ENCODE measurements at places on chromosomes 1 and 21.

DNA sequence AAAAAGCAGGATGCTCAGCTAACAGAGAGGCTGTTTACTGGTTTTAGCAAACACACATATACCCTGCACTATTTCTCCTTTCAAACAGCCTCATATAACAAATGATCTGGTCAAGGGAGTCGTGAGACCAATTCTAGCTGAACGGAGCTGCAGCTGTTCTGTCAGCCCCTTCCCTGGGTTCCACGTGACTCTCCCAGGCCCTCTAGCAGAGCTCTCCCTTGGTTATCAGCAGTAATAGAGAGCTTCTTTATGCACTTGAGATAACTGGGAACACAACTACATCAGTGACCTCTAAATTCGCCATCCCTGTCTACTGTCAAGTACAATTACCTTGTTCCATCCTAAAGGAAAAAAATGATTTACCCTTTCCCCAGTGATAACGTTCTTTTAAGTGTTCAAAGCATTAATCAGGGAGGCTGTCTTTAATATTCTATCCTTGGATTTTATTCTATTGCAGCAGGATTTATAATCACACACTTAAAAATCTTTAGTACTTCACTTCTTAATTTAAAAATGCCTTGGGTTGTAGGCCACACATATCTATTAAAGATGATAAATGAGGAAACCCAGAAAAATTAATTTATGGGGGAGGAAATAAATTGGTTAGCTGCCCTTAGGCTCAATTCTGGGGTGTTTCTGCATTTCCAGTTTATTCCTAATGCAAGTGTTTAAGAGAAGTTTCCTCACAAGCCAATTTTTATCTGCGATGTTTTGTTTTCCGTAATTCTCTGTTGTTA lies 28.2 kb downstream of the PTGER3 start:
- DNase-seq = peak; percentile 39

DNA sequence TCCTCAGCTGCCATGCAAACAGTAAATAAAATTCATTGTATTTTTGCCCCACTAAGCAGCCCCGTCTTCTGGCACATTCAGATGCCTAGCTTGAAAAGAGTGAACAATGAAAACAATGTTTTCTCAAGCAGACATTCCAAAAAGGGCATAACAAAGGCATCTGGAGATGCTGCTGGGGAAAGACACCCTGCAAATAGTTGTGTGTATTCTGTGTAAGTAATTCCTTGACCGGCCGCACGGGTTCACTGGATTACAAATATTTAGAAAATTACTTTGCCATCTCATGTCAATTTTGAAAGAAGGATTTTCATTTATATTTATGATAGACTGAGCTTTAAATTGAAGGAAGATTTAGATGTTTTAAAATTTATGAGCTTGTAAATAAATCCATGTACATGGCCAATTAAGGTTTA lies 142.2 kb downstream of the SLC45A1 start:
- no peak for DNase-seq

DNA sequence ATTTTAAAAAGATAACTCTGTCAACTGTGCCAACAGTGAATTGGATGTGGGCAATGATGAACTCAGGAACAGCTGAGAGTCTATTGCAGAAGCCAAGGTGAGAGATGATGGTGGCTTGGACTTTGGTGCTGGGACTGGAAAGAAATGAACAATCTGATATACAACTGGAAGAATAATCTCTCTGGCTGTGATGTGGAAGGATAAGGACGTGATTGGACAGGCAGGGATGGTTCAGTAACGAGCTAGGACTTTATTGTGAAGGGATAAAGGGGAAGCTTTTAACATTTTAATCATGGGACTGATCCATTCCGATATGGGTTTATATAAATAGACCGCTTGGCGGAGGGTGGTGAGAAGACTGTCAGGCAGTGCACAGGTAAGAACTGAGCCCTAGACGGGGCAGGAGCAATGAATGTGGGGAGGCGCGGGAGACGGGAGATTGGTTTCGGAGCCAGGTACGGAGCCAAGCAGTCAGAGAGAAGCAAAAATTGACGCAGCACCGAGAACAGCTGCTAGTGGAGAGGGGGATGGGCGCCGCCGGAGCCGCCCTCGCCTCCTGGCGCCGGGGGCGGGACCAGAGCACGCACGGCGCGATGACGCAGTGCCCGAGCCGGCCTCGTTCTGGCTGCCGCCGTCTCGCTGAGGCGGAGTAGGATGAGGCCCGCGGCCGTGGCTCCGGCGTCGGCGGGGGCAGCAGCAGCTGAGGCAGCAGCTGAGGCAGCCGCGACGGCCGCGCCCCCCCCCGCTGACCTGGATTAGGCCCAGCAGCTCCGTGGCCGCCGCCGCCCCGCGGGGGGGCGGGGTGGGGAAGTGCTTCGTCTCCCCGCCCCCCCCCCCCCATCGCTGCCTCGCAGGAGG lies at the start of gene RNF11:
Gene RNF11, plus strand, starts transcription at position 601 of the 858 bp plus-strand sequence. CDS start 484 bp downstream, outside the sequence.
- peak; percentile 97 for DNase-seq

- DNase-seq = no peak
Observed at GRCh38 chr1:61119085-61119484, 36.7 kb downstream of the NFIA start.

- no peak for DNase-seq
Observed at GRCh38 chr1:242185731-242186130, 186.8 kb upstream of the MAP1LC3C start.

DNA sequence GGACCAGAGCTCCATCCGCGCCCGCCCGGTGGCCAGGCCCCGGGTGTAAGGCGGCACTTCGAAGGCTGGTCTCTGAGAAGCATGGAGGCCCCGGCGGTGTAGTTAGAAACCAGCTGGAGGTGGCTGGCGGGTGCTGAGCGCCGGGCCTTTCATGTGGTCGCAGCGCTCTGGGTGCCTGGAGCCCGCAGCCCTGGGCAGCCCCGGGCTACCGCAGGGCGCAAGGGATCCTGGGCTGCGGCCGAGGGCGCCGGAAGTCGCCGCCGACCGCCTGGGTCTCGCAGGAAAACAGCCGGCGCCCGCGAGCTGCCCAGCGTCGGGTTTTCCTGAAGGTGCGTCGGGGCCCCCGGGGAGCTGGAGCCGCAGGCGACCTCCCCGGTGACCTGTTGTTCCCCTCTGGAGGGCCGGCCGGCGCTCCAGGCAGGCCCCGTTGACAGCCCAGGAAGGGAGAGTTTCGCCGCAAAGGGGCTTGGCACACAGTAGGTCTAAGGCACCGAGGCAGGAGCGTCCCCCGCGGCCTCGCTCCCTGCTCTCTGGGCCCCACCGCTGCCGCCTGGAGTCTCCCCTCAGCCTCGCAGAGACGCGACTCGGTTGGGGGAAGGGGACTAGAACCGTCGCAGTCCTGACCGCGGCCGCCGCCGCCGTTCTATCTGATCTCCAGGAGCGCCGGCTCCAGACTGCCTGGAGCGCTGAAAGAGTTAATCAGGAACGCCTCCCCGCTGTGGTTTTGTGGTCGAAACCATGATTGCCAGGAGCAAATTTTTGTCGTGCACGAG lies 2.7 kb downstream of the GRHL3 start:
- DNase-seq = no peak

DNA sequence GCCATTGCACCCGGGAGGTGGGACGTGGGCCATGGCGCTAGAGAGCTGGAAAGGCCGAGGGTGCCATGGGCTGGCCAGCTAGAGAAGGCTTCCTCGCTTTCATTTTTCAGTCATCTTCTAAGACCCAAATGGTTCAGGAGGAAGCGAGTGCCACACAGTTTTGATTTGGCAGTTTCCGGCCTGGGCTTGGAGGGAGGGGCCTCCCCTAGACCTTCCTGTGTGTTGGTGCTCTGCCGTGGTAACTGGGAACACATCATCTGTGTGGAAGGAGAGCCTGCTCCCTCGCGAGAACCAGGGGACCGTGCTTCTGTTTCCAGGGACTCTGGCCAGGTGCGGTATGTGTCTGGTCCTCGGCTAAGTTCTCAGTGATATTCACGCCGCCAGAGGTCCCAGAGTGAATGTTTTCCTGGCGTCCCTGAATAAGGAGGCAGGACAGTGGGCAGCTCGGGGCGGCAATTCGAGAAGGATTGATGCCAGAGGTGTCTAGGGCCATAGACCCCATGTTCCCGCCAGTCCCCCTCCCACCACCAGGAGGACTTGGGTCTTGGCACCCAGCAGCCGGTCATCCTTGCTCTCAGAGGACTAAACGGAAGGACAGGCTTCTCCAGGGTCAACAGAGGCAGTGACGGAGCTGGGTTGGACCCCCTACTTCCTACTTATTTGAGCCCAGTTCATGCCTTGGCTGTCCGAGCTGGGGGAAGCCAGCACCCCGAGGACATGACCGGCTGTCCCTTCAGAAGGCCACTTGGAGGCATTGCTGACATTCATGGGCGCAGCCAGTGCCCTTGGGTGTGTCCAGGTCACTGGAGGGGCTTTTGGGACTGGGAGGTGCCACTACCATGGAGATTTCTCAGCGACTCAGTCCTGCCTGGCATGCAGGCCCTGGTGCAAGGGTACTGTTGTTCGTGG lies 2.7 kb upstream of the NPHP4 start:
- DNase-seq = no peak

GRCh38 chr1:28002600-28002999 lies 42.8 kb downstream of the XKR8 start:
- DNase-seq = no peak

DNA sequence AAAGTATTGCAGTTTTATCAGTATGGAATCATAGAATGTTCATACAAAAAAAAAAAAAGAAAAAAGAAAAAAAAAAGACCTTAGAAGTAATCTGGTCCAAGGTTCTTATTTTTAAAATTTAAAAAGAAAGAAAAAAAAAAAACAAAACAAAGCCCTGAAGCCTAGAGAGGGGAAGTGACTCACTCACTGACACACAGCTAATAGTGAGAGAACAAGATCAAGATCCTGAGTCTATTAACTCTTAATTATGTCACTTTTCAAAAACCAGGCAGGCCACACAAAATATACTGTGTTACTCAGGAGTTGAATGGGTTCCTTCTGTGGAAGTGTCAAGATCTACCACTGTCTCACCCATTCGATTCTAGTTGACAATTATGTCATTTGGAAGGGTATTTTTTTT lies 433.9 kb upstream of the DAB1 start:
- DNase-seq = no peak

DNA sequence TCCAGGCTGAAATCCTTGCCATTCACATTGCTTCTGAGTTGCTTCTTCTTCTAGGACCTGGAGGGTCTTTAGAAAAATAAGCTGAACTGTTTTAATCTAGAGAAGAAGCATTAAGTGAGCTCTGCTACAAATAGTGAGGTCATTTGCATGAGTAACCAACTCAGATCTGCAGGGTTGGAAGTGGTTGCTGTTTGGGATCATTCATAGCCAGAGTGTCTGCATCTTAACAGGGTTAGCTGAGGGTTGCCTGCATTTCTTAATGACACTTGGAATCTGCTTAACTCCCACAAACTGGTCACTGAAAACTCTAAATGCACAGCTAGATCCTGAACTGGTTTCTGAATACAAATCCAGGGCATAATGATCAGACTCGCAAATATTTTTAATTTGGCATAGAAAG lies 9.9 kb downstream of the CNIH3 start:
- no peak for DNase-seq

DNA sequence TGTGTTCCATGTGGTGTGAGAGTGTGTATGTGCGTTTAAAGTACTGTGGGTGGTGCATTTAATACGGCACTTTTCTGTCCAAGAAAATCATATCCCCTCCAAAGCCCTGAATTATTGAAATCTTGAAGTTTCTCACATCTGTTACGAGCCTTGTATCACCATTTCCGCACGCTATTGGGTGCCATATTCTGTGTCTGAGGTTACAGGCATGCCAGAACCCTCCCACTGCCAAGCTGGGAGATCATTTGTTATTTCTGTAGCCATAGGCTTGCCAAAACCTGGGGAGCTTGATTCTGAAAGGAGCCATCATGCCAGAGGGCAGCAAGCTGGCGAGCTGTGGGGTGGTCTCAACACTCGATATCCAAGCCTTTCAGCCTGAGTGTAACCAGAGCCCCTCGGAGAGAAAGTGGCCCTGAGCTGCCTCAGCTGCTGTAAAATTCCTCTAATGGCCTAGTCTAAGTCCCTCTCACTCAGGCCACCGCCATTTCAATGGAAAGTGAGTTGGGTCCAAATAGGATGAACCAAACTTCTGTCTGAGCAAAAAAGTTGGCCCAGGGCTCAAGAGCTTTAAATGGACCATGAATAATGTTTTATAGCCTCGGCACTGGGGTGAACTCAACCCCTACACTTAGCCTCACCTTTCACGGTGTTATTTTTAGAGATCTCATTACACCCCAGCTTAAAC lies 298.4 kb upstream of the DUSP10 start:
- no peak for DNase-seq

GRCh38 chr1:114435088-114435715 lies 75.8 kb downstream of the TRIM33 start:
- no peak for DNase-seq

DNA sequence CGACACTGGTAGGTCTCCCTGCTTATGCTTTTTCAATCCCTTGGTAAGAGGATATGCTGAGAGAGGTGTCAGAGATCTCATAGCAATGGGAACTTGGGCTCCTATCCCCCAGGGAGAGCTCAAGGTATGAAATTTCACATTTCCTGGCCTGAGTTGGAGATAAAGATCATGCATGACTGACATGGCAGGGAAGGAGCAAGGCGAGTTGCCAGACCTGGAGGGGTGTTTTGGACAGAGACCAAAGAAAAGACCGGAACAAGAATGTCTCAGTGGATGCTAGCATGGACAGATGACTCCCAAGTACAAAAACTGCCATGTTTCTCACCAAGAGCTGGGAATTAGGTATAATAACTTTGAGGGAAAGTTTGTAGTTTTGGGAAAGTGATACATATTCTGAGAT lies 334.1 kb upstream of the B3GALT2 start:
- DNase-seq = no peak

GRCh38 chr1:245091818-245092637 lies 62.8 kb upstream of the KIF26B start:
- no peak for DNase-seq

DNA sequence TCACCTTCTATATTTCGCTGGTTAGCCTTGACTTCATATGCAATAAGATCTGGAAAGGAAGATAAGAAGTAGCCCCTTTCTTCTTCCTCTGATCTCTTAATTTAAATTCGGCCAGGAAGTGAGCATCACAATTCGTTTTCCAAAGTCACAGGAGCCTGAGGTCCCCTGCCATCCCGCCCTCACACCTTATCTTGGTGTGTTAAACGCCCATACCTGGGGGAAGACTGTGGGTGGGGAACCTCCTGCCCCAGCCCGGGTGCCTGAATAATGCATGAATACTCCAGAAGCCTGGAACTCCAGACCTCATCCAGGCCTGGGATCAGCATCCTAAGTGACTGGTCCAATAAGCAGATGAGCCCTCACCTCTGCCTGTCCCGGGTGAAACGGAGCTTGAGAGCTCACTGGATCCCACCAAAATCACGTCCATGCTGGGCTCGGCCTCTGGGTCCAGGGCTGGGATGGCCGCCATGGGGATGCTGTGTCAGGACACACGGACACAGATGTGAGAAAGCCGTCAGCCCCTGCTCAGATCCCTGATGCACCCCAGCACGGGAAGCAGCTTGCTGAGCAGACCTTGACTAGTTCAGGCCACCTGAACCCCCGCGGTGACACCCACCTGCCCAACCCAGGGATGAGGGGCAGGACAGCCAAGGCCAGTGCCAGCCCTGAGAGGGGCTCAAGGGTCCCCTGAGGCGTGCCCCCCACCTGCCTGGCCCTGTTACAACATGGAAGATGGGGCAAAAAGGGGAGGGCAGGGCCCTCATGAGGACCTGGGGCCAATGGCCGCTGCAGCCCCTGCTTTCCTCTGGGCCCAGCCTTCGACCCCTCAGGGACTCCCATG lies 686 bp downstream of the DNMT3L start:
- no peak for DNase-seq

All from head of caudate nucleus (tissue), 42 donors.